ENCODE measurements at places on chromosomes 5 and 9.

DNA sequence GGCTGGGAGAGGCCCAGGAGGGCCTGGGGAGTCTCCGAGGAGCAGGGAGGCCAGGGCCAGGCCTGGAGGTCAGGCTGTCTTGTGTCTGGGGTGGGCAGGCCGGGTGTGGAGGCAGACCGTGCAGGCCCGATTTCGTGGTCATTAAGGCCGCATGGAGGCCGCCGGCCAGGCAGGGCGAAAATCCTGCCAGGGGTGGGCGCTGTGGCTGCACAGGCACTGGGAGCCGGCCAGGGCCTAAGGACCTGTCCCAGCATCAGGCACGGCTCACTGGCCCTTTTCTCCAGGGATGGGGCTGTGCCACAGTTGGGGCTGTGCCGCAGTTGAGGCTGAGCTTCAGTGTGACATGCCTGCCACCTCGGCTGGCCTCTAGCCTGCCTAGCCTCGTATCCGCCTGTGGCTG, 35.9 kb downstream of the ASS1 start:
- DNase-seq: no peak

GRCh38 chr5:14445576-14446290, 135.9 kb upstream of the OTULINL start:
- DNase-seq: no peak

DNA sequence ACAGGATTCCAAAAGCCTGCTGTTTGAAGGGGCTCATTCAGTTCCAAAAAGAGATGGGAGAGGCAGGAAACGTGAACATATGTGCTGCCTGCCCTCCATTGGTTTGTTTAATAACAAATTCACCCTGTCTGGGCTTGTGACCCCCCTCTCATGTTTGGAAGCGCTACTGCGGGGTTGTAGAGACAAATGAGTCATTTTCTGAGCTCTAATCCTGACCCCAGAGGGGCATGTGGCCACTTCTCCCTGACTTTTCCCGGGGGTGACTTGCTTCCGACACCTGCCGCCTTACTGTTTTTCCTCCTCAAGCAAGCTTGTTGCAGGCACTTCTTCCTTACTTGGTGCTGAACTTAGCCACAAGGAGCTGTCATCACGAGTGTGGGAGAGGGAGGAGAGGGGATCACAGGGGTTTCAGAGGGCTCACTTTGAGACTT, 75.9 kb downstream of the LMNB1 start:
- no peak for DNase-seq

GRCh38 chr5:124393584-124394379, 352.7 kb downstream of the ZNF608 start:
- no peak for DNase-seq

DNA sequence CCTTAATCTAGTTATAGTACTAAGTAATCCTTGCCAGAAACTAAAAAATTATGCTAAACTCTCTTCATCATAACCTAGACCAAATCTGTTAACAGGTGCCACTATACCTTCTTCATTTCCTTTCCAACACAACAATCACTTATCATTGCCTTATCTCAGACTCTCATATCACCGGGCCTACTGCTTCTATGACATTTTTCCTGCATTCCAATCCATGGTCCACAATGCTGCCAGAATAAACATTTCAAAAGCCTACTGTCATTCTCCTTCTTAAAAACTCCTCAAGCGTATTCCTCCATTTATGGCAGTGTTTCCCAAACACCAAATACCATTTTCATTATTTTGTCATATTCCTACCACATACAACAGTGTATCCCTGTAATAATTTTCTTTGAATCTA, 6.5 kb downstream of the PPP6C start:
- DNase-seq: no peak

GRCh38 chr5:36722900-36723299, 116.5 kb downstream of the SLC1A3 start:
- no peak for DNase-seq

DNA sequence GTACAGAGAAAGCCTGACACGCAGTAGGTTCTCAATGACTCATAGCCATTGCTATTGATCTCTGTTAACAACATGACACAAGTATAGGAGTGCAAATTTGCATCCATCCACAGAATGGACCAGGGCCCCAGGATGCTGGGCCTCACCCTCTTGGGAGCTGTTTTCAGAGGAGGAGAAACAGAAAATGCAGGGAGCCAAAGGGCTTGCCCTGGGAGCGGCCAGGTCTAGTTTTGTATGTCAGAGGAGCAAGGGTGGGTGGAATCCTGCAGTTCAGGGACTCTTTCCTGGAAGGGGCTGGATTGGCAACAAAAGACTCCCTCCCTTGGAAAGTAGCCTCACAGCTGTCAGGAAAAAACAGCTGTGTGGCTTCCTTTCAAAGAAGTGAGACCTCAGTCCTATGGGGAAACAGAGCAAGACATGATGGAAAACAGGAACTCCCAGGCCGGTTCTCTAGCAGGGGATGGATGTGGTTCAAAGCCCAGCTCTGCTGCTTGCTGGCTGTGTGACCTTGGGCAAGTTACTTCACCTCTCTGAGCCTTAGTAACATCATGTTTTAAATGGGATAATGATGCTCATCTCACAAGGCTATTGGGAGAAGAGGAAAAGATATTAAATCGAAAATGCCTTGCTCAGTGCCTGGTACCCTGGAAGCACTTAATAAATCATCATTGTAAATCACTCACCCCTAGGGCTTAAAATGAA, 50.5 kb upstream of the SH3PXD2B start:
- no peak for DNase-seq

GRCh38 chr5:10452768-10453331, 11.2 kb downstream of the ROPN1L start:
- no peak for DNase-seq

Measured in stimulated activated CD8-positive, alpha-beta memory T cell treated with anti-CD3 and anti-CD28 coated beads, Interleukin-4, amount 100 ng/mL, for 48 hours (primary cell).